ENCODE measurements at places on chromosomes 4 and X.

GRCh38 chrX:68705986-68706385 is 58.5 kb downstream of the STARD8 start:
- no peak for DNase-seq
- H3K4me3 ChIP-seq = no peak overlapping the region
- H3K27ac ChIP-seq = no peak overlapping the region
- H3K4me1 ChIP-seq = peaks cover 24% of the 10 kb centered on the region
- no peaks in the 10 kb centered on the region for H3K36me3 ChIP-seq

GRCh38 chr4:183602557-183603027 is 56.4 kb downstream of the RWDD4 start:
- DNase-seq = no peak
- H3K27ac ChIP-seq = no peak overlapping the region
- no peak overlapping the region for H3K4me3 ChIP-seq
- no peaks in the 10 kb centered on the region for H3K4me1 ChIP-seq
- H3K27me3 ChIP-seq = no peaks in the 10 kb centered on the region
- H3K36me3 ChIP-seq = no peaks in the 10 kb centered on the region

DNA sequence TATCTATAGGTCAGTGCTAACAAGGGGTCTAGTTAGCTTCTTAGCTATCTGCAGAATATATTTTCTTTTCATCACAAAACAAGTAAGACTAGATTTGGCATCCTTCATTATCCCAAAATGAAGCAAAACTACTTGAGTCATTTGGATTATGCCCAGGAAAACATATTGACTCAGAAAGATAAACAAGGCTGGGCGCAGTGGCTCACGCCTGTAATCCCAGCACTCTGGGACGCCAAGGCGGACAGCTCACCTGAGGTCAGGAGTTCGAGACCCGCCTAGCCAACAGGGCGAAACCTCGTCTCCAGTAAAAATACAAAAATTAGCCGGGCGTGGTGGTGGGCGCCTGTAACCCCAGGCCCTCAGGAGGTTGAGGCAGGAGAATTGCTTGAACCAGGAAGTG is 18.0 kb upstream of the MND1 start:
- no peak overlapping the region for H3K27ac ChIP-seq
- H3K4me1 ChIP-seq = no peaks in the 10 kb centered on the region
- no peak for DNase-seq
- peaks cover 15% of the 10 kb centered on the region for H3K36me3 ChIP-seq
- no peak overlapping the region for H3K4me3 ChIP-seq
- no peaks in the 10 kb centered on the region for H3K27me3 ChIP-seq

GRCh38 chr4:87622303-87622702 is 14.0 kb downstream of the DSPP start:
- H3K27ac ChIP-seq = no peak overlapping the region
- no peaks in the 10 kb centered on the region for H3K36me3 ChIP-seq
- no peak for DNase-seq
- no peak overlapping the region for H3K4me3 ChIP-seq

DNA sequence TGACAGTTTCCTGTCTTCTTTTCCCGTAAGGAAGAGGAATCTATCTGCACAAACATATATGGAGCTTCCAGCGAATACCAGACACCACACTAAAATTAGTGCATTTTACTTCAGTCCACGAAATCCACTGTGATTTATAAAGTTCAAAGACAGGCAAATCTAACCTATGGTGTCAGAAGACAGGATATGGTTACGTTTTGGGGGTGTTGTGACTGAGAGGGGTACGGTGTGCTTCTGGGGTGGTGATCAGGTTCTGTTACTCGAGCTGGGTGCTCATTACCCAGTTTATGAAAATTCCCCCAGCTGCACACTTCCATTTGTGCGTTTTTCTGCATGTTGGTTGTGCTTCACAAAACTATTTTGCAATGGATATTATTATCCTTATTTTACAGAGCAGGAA is 10.3 kb downstream of the VGLL1 start:
- no peaks in the 10 kb centered on the region for H3K4me1 ChIP-seq
- no peak overlapping the region for H3K27ac ChIP-seq
- H3K36me3 ChIP-seq = no peaks in the 10 kb centered on the region
- no peaks in the 10 kb centered on the region for H3K27me3 ChIP-seq
- no peak overlapping the region for H3K4me3 ChIP-seq

- H3K36me3 ChIP-seq = no peaks in the 10 kb centered on the region
- no peak overlapping the region for H3K4me3 ChIP-seq
- H3K27ac ChIP-seq = no peak overlapping the region
- no peak for DNase-seq
These were observed 12.0 kb downstream of the HMX1 start for GRCh38 chr4:8859550-8860095.

DNA sequence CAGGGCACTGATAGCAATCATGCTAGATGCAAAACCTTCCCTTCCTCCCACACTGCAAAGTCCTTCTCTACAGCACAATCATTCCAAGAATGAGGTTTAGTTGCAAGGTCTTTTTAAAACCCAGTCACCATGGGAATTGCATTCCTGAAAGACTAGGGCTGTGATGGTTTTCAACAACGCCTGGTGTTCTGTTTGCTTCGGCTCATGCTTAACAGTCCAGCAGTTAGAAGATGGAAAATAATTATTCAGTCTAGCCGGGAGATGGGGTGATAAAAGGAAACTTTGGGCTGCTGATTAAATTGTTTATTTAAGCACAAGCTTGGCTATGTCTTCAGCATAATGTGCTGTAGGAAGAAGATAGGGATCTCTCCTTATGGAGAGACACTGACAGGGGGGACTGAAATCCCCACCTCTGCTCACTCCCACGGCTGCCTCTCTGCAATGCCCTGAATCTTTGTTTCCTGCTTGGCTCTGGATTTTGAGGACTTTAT is 211.4 kb downstream of the MID1IP1 start:
- H3K36me3 ChIP-seq = no peaks in the 10 kb centered on the region
- no peaks in the 10 kb centered on the region for H3K27me3 ChIP-seq
- DNase-seq = no peak

DNA sequence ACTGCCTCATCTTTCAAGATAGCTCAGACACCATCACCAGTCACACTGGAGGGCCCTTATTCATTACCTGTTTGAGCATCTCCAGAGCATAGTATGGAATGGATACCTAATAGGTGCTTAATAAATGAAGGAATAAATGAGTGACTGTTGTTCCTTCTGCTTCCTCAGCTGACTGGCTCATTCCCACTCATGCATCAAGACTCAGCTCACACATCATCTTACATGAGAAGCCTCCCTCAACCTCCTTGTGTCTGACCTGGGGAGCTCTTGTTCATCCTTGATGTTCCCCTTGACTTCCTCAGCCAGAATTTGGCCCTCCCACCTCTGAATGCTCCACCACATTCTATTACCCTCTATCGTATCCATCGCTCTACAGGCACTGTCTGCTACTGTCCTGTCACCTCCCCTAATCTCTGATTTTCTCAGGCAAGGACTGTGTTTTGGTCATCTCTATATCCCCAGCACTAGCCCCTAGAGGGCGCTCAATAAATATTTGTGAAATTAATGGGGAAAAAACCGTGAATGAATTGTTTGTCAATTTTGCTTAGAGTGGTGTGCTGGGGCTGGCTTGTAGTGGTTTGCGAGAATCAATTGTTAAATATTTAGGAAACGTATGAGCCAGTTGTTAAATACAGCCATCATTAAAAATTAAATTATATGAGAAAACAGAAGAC is 88.3 kb downstream of the NHSL2 start:
- H3K4me1 ChIP-seq = no peaks in the 10 kb centered on the region
- DNase-seq = no peak

DNA sequence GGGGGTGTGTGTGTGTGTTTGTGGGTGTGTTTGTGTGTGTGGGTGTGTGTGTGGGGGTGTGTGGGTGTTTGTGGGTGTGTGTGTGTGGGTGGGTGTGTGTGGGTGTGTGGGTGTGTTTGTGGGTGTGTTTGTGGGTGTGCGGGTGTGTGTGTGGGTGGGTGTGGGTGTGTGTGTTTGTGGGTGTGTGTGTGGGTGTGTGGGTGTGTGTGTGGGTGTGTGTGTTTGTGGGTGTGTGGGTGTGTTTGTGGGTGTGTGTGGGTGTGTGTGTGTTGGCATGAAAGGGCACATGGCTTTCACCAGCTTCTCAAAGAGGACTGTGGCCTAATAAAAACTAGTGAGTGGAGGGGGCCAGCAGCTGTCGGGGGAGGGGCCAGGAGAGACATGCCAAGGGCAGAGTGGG is 25.3 kb upstream of the ZNF185 start:
- H3K27me3 ChIP-seq = no peaks in the 10 kb centered on the region
- no peaks in the 10 kb centered on the region for H3K4me1 ChIP-seq
- DNase-seq = no peak

DNA sequence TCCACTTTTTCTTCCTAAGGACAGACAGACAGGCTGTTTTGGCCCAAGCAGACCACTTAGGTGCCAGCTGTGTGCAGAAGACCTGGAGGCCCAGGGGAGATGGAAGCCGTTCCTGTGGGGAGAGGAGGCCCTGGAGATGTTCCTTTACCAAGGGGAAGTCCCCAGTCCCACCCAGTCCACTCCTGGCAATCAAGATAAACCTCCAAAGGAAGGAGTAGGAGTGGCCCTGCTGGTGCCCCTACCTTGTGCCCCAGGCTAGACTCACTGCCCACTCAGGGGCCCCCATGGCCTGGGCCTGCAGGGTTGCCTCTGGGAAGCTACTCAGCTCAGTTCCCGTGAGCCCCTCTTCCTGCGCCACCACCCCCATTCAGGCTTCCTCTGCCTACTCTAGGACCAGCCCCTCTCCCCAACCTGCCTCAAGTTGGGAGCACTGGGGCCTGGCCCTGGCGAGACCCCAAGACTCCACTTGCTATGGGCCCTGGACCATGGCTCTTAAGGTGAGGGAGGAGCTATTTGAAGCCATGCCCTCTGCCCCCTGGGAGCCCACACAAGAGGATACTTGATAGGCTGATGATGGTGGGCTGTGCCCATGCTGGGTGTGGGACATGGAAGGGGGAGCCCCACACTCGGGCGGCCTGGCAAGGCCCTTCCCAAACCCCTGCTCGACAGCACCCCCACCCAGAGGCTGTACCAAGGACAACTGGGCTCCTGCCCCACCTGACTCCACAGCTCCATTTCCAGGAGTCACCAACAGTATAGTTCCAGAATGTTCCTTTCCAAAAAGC is 24.8 kb upstream of the RNF4 start:
- peak; percentile 44 for DNase-seq
- H3K4me3 ChIP-seq = no peak overlapping the region
- no peaks in the 10 kb centered on the region for H3K36me3 ChIP-seq
- H3K4me1 ChIP-seq = no peaks in the 10 kb centered on the region
- no peaks in the 10 kb centered on the region for H3K27me3 ChIP-seq
- H3K27ac ChIP-seq = no peak overlapping the region

DNA sequence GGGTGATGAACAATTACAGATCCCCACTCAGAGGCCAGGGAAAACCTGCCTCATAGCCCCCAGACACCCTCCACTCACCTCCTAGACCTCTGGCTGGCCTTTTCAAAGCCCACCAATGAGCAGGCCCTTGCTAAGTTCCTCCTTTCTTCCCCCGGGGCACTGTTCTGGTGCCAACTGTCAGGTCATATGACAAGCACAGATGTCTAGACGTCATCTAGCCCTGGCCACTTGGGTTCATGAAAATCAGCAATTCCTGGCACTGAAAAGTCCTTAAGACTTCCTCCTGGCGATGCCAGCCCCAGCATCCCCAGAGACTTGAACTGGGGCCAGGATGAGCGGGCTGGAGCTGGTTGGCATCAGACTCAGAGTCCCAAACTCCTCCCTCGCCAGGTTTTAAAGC is 115.6 kb upstream of the NALF2 start:
- no peak for DNase-seq
- H3K36me3 ChIP-seq = no peaks in the 10 kb centered on the region
- no peak overlapping the region for H3K4me3 ChIP-seq
- H3K4me1 ChIP-seq = no peaks in the 10 kb centered on the region

- H3K27ac ChIP-seq = no peak overlapping the region
- H3K4me3 ChIP-seq = no peak overlapping the region
- H3K27me3 ChIP-seq = no peaks in the 10 kb centered on the region
These were observed 1306.8 kb downstream of the STIM2 start for GRCh38 chr4:28167411-28167810.

DNA sequence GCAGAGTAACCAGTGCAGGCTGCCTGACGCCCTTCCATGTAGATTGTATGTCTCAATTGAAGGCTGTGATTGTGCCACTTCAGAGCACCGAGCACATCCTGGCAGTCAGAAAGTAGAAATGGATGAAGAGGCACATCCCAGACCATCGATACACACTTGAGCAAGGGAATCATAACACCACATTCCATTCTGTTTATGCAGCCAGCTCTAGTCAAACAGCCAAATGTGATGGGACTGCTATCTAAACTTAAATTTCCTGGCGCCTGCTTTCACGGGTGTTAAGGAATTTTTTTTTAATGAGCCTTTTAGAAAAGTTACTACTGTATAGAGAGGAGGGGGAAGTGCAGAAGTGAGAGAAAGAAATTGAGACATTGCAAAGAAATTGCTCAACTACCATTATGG is 84.4 kb downstream of the PPARGC1A start:
- H3K4me3 ChIP-seq = no peak overlapping the region
- no peaks in the 10 kb centered on the region for H3K27me3 ChIP-seq
- no peak for DNase-seq
- no peaks in the 10 kb centered on the region for H3K36me3 ChIP-seq

GRCh38 chr4:107744532-107744931 is 24.5 kb upstream of the PAPSS1 start:
- DNase-seq = no peak
- no peaks in the 10 kb centered on the region for H3K27me3 ChIP-seq
- no peaks in the 10 kb centered on the region for H3K36me3 ChIP-seq
- H3K4me1 ChIP-seq = no peaks in the 10 kb centered on the region
- H3K4me3 ChIP-seq = no peak overlapping the region

GRCh38 chrX:107659768-107660167 is 31.5 kb downstream of the PRPS1 start:
- H3K27ac ChIP-seq = no peak overlapping the region
- H3K4me3 ChIP-seq = no peak overlapping the region
- H3K27me3 ChIP-seq = no peaks in the 10 kb centered on the region
- peaks cover 15% of the 10 kb centered on the region for H3K4me1 ChIP-seq

DNA sequence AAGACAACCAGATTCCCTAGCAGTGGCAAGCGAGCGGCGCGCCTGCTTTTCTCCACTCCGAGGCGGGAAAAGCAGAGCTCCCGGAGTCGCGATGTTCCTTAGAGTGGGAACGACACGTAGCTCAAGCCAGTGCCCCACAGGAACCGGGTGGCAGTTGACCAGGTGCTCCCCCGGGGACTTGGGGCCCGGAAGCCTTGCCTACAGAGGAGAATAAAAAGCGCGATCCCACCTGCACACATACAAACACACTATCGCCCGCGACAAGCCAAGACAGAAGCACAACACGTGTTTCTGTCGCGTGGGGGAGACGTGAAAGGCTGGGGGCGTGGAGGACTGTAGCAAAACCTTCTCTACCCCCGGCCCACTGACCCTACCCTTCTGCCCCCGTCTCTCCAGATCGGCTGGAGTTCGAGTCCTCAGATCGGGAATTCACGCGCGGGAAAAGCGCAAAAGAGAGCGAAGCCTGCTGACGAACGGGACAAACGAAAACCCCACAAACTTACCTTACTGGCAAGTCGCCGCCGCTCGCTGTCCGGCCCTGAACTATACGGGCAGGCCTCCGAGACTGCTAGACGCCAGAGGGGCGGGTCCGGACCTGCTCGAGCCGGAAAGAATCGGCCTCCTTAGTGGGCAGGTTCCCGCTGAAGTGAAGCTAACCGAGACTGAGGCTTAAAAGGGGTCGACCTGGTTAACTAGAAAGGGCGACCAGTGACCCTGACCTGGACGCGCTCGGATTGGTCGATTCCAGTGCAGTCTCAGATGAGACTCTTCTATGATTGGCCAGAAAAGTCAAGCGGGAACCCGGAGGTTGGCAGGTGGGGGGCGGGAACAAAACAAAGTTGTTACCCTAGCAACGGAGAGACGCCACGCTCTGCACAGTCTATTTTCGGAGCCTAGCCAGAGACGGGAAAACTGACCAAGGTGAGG is at the start of the genes DNAAF6 and NUP62CL:
TSS of gene DNAAF6 (plus strand) at position 842 of the 927 bp plus-strand sequence. CDS start 6,265 bp downstream, outside the sequence.
TSS of gene NUP62CL (minus strand) at position 664 of the 927 bp plus-strand sequence. CDS start 31,287 bp downstream, outside the sequence.
- H3K4me3 ChIP-seq = peak within 1 kb of the TSS; percentile 54
- no peaks in the 10 kb centered on the region for H3K36me3 ChIP-seq
- H3K27ac ChIP-seq = no peak within 1 kb of the TSS
- H3K27me3 ChIP-seq = no peaks in the 10 kb centered on the region
- no peaks in the 10 kb centered on the region for H3K4me1 ChIP-seq

GRCh38 chrX:42098900-42099299 is 175.5 kb upstream of the CASK start:
- DNase-seq = no peak
- no peak overlapping the region for H3K27ac ChIP-seq
